ENCODE measurements at places on chromosomes 2 and 18. TPM values are rescaled to one million over a fixed set of nuclear protein-coding genes. Genes with fewer than 3 reads are reported as not detected.

The FBXO48 gene
- polyA plus RNA-seq = 1.3 TPM

The ZC3H6 gene
- polyA plus RNA-seq = 6.9 TPM

GRCh38 chr2:4762951-4763376 is 929.2 kb upstream of the SOX11 start:
- DNase-seq = peak; percentile 13

The CTDP1 gene
- 6.7 TPM for polyA plus RNA-seq

The C1QL2 gene
- polyA plus RNA-seq = not detected

The CCDC68 gene
- polyA plus RNA-seq = 1.1 TPM

DNA sequence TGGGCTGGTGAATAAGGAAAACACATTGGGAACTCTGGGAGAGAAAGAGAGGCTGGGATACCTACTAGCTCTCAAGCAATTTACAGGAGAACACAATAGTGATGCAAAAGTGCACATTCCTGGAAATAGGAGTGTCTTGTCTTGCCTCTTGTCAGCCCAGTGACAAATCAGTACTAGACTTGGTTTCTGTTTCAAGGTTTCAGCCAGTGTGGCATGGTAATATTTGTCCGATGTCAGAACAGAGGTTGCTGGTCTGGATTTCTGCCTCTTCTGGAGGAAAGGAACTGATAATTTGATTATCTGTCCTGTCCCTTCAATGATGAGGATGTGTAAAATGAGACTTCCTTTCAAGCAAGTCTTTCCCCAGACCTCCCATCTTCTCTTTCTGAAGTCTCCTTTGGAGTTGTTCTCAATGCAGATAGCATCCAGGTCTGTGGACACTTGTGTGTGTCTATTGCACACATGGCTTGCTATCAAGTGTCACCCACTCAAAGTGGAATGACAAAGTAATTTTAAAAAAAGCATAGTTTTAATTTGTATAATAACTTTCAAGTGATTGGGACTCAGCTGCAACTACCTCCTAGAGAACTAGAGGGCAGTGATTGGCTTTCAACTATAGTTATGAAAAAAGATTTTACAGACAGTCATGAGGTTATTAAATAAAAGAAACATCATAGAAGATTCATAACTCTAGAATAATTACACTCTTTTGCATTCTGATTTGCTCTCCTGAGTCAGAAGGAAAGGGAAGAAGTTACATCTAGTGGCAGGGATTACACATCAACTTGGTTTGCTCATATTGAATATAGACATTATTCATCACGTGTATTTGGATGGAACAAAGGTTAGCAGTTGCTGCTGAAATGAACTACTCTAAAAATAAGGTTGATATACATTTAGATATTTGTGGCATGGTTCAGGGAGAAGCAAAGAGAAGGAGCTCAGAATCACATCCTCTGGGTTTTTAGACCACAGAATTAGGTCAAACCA is 4.5 kb downstream of the GPR39 start:
- no peak for DNase-seq

DNA sequence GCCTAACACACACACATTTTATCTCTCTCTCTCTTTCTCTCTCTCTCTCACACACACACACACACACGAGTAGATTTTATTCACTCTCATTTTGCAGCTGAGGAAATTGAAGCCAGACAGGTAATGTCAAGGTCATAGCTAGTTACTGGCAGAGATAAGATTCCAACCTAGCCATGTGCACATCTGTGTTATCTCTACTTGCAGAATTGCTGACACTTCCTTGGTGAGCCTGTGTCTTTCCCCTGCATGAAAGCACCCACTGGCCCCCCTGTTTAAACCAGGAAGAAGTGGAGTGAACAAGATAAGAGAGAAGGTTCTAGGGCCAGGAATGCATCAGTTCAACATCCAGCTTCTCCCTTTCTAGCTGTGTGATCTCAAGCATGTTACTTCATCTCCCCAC is 423.7 kb downstream of the TXNL1 start:
- no peak for DNase-seq

The VWA3B gene
- 0.74 TPM for polyA plus RNA-seq

DNA sequence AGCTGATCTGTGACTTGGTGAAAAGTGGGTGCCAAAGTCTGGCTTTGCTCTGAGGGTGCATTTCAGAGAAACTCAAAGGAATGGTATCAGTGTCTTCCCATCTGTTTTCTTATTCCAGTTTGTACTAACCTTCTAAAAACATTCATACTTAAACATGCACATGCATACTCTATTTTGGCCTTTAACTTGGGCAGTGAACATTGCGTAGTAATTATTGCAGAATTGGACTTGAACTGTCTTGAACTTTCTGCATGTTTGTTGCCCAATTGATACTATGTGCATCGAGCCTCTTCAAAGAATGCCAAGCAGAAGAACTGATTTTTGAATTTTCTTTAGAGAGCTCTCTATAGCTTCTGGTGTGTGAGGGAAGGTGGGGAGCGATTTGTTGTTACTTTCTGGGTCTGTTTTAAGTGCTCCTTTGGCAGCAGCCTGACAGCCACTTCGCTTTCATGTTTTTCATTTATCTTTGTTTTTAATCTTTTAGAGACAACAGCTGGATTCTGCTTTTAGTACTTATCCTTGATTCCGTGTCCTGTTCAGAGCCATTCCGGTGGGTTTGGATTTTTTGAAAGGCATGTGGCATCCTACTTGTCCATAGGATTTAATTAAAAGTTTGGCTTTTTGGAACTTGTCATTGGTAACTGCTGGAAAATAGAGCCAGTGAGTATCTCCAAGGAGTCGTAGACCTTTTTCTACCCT is 159.2 kb downstream of the RAPGEF4 start:
- no peak for DNase-seq

- no peak for DNase-seq
These were observed 237.5 kb upstream of the SP5 start for GRCh38 chr2:170477630-170478029.

The RMC1 gene
- polyA plus RNA-seq = 10.4 TPM

DNA sequence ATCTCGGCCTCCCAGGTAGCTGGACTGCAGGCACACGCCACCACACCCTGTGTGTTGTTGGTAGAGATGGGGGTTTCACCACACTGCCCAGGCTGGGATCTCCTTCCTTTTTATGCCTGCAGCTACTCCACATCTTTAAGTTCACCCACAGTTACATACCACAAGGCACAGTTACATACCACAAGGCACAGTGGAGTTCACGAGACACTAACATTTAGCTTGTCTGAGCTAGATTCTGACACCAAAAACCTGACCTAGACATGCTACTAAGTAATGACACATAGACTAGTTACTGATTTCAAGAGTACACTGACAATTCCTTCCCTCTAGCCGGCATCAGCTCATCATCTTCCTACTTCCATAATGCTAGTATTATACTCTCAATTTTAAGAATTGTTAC is 4.3 kb downstream of the POLR2D start:
- DNase-seq = no peak

- no peak for DNase-seq
These were observed 60.6 kb downstream of the ZEB2 start for GRCh38 chr2:144459286-144459685.

The OTOF gene
- 19.5 TPM for polyA plus RNA-seq

The ANTXR1 gene
- polyA plus RNA-seq = 150 TPM

DNA sequence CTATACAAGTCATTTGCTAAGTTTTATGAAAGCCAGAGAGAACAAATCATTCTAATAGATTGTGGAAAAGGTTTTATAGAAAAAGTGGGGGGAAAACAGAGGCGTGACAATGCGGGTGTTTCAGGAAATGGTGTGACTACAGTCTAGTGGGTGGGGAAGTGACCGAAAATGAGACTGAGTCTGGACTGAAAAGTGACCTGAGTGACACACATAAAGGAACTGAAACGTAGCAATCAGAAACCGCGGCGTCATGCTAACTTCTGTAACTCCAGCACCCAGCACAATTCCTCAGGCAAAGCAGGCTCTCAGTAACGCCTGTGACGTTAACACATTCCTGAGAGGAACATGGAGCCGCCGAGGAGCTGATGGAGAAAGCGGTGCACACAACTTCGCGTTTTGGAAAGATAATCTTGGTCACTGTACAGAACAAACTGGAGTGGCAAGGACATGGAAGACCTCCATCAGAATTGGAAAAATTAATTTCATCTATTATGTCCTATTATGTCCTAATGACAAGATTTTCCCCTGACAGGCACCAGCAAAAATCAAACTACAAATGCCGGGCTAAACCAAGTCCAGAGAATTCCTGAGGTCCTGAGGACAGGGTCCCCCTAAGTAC is 1.4 kb upstream of the CD226 start:
- DNase-seq = peak; percentile 21

DNA sequence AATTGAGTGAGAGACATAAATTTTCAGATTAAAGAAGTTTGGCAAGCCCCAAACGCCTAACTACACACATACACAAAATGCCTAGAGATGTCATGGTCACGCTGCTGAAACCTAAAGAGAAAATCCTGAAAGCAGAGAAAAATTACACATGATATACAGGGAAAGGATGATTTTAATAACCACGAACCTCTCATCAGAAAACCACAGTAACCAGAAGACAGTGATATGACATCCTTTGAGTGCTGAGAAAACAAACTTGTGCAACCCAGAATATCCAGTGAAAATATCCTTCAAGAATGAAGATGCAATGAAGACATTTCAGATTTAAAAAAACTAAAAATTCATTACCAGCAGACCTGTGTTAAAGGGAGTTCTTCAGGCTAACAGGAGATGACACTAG is 122.4 kb upstream of the LMAN1 start:
- DNase-seq = no peak

DNA sequence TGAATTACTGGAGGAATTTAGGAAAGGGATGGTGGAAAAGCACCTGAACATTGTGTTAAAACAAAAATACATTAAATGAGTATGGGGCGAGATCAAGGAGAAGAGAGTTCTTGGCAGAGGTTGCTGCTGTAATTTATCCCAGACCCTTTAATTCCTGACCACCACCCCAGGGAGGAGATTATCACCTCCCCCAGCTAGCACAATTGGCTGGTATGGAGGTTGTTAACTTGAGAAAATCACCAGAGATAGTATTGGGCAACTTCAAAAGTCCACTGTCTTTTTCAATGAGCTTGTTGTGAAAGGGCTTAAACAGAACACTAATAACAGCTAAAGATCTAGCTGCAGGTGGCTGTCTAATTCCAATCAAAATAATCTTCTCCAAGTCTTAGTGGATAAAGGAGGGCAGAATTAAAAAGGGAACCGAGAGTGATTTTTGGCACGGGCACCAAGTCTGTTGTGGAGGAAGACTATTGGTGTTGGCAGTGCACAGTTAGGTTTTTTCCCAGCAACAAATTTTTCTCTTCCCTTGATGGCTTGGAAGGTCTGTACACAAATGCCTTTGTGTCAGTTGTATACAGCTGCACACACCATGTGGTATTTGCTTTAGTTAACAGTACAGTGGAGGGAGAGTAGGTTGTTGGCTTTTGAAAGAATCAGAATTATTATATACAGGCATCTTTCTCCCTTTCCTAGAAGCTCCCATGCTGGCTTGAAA is 289.5 kb downstream of the SLC4A3 start:
- no peak for DNase-seq

DNA sequence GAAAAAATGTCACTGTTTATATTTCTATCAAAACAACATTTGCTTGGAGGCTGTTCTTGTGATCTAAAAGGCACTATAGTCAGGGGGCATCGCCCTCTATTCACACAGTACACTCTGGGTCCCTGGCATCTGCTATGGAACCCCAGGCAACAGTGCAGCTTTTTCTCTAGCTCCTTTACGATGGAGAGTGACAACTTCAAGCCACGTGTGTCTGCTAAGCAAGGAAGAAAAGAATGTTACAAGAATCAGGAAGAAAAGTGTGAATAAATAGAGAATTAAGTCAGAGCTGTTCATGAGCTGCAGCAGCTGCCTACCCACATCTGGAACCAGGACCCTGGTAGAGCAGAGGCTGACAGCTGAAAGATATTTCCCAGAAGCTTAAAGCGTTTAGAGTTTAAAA is 11.2 kb downstream of the RND3 start:
- DNase-seq = peak; percentile 39

GRCh38 chr2:212223696-212224095 is 314.9 kb downstream of the ERBB4 start:
- DNase-seq = no peak

GRCh38 chr2:44805401-44806235 is 135.9 kb upstream of the SIX3 start:
- no peak for DNase-seq

GRCh38 chr2:122340246-122340645 is 584.8 kb downstream of the TSN start:
- no peak for DNase-seq

The SP140 gene
- polyA plus RNA-seq = 1.2 TPM

The HRH4 gene
- 0.04 TPM for polyA plus RNA-seq

GRCh38 chr2:109318949-109319342 is 189.9 kb downstream of the SH3RF3 start:
- DNase-seq = no peak

The CHMP1B gene
- polyA plus RNA-seq = 22.2 TPM

GRCh38 chr18:37138456-37138855 is 309.5 kb downstream of the KIAA1328 start:
- no peak for DNase-seq

The PDIA6 gene
- polyA plus RNA-seq = 123 TPM

DNA sequence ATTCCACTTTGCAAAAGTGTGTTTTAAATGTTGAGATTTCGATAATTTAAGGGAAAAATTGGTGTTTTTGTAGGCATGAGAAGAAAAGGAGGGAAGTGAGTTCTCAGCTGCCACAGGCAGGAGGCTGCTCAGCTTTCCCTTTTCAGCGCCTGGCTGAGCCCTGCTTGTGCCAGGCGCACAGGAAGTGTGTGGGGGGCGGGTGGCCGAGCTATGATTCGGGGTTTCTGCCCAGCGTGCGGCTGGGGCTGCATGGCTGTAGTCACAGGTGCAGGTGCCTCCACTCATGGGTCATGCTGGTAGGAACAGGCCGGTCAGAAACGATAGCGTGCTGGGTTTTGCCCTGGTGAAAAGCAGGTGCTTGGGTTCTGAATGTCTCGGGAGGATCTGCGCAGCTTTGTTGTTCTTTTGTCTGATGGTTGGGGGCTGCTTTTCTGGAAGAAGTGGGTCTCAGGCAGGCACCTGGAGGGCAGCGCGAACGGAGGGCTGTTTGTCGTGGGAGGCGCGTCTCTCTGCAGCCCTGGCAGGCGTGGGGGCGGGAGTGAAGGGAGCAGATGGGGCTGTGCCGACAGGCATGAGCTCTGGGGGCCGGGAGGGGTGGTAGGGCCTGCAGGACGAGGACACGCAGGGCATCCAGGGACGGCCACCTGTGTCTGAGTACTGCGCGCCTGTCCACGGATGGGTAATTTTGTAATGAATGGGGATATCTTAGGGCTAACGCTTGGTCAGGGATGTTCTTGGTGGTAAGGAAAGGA is 2.1 kb downstream of the KCNG2 start:
- DNase-seq = no peak

Measured in muscle of back (tissue), 13 donors.